NCI-H2107 (cell line): ENCODE measurements at places on chromosomes 6 and 20.

DNA sequence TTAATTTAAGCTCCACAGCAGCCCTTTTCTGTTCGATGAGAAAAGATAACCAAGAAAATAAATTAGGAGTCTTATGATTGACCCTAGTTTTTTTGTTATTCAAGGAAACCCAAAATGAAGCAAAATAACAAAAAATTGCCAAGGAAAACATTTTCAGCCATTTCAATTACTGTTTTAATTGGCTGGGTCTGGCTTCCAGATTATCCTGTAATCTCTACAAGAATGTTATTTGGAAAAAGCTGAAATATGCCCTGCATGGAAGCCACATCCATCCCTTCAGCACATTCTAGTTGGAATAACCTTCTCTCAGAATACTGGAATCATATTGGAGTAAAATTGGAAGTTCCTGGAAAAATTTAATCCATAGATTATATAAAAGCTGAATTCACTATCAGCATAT is 191.1 kb upstream of the CCN2 start:
- DNase-seq: no peak

GRCh38 chr6:38528196-38528965 is 111.3 kb downstream of the BTBD9 start:
- DNase-seq: no peak

- no peak for DNase-seq
Observed at GRCh38 chr6:155349956-155350355, 35.7 kb upstream of the TFB1M start.

DNA sequence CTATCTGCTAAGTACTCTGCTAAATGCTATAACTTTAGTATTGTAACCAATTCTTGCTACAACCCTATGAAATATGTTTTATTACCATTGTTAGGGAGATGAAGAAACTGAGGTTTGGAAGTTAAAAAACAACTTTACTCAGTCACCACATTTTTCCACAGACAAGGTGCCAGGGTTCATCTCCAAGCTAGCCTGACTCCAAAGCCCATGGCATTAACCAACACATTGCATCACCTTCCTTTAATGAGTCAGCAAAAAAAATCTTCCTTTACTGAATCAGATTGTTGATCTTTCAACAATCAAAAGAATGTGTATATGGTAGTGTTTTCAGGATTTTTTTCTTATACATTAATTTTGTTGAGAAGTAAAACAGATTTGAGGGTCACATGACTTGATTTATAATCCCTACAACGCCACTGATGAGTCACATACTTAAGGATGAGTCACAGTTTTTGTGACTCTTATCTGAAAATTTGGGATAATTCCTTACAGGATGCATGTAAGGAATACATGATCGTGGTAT is 41.5 kb downstream of the MAN1A1 start:
- no peak for DNase-seq

- no peak for DNase-seq
Observed at GRCh38 chr6:129539032-129539431, 170.9 kb downstream of the ARHGAP18 start.

GRCh38 chr20:17097603-17098002 is 129.2 kb upstream of the PCSK2 start:
- no peak for DNase-seq

GRCh38 chr6:14017626-14018475 is 93.1 kb downstream of the RNF182 start:
- no peak for DNase-seq

GRCh38 chr20:59821201-59821600 is 112.2 kb downstream of the SYCP2 start:
- DNase-seq: no peak

GRCh38 chr20:33839591-33839990 is 28.4 kb downstream of the CHMP4B start:
- no peak for DNase-seq

GRCh38 chr20:51484141-51484815 is 58.2 kb downstream of the NFATC2 start:
- DNase-seq: no peak

- no peak for DNase-seq
Observed at GRCh38 chr20:44146272-44146671, 40.7 kb downstream of the JPH2 start.

- no peak for DNase-seq
Observed at GRCh38 chr20:1671891-1672669, 14.5 kb upstream of the SIRPG start.

DNA sequence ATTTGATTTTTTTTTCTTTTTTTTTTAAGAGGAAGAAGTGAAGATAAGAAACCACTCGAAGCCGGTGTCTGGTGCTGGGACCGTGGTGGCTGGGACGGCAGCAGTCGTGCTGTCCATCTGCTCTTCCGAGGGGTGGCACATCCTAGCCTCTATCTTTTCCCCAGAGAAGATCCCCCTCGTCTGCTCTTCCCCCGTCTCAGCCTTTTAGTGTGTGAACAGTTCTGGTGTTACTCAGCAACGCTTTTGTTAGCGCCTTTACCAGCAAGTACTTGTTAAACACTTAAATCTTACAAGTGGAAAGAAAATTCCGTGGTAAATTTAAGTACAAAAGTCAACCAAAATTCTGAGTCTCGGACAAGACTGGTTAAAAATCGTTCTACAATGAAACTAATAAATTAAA is 90.1 kb downstream of the RSPH3 start:
- no peak for DNase-seq

DNA sequence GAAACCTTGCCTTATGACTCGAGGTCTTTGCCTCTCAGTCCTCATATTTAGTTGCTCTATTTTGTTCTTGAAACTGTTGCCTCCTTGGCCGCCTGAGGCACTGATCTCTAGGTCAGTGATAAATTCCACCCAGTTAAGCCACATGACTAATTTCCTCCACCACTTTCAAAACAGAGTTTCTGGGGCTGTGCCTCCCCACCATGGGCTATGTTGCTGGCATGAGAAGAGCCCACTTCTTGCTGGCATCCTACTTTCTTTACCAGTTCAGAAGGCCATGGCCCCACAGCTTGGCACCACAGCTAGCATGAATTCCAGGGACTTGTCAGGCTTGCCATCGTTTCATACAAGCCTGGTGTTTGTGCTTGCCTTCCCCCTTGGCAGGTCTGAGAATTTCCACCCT is 361.4 kb upstream of the JAG1 start:
- no peak for DNase-seq

- no peak for DNase-seq
Observed at GRCh38 chr20:60306551-60306950, 348.3 kb downstream of the CDH26 start.

GRCh38 chr6:152441902-152442301 is 195.3 kb downstream of the SYNE1 start:
- no peak for DNase-seq

- no peak for DNase-seq
Observed at GRCh38 chr6:52328303-52328662, 33.7 kb upstream of the PAQR8 start.

GRCh38 chr6:18561037-18561750 is 174.0 kb downstream of the RNF144B start:
- DNase-seq: no peak

GRCh38 chr6:39941820-39942219 is 7.6 kb upstream of the MOCS1 start:
- no peak for DNase-seq

- no peak for DNase-seq
Observed at GRCh38 chr20:835608-836045, 2.1 kb downstream of the FAM110A start.

GRCh38 chr6:108581932-108582475 is 21.3 kb downstream of the FOXO3 start:
- no peak for DNase-seq

DNA sequence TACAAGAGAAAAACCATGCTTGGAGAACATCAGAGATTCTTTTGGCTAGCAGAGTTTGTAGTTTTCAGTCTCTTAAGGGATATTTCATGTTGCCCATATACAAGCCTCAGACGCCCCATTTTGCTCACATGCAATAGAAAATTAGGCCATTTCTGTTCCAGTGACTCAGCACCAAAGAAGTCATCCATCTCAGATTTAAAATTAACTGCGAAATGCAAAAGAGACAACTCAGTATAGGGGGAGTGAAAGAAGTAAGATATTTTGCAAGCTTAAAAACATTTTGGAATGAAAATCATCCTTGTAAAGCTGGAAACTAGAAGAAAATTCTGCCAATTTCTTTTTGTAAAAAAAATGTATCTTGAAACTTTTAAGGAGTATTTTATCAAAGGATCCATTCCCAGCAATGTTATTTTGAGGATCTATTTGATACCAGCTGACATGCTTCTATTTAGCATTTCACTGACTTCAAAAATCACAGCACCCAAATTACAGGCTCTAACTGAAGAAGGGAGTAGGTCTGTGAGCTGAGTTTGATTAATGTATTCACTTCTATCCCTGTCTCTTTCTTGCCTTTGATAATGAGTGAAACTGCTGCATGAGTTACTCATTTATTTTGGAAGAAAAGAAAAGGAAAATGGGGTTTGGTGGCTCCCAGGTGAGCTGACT is 223.7 kb upstream of the SULF2 start:
- no peak for DNase-seq

DNA sequence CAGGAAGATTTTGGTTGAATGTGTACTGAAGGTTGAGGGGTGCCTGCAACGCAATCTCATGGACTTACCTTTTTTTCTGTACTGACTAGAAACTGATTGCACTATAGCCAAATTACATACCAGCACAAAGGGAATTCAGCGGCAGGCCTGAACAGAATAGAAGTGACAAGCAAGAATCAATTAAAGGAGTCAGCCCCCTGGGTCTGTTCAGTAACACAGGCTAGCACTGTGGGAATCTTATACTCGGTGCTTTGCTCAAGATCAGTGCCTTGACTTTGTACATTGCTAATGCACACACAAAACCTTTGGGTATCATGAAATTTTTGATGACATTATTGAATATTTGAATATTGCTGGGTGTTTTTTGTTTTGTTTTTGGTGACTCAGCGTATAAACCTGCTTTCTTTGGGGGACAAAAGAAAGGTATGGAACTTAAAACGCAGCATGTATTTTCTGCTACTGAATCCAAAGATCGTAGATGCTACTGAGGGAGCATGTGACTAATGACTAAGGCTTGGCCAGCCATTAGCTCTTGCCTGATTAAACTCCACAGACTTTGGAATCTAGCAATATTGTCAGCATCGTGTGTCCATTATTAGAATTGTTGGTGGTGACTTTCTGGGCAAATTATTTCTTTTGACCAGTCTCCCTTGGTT is 236.6 kb downstream of the ARID1B start:
- no peak for DNase-seq

GRCh38 chr20:38673725-38674091 is 50.6 kb upstream of the SLC32A1 start:
- no peak for DNase-seq

DNA sequence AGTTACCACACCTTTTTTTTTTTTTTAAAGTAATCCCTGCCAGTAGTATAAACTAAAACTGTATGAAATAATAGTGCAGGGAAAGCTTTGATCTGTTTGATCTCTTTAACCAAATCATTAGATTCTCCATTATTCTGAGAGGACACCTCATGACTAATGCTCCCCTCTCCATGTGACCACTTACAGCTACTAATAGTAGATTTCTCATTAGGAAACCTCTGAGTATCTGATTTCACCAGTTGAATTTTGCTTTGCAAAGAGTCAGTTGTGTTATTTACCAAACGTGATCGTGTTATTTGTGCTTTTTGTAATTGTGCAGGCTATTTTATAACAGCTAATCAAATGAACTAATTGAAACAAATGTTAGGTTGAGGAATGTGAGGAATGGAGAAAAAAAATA is 12.5 kb downstream of the CASP8AP2 start:
- DNase-seq: no peak

DNA sequence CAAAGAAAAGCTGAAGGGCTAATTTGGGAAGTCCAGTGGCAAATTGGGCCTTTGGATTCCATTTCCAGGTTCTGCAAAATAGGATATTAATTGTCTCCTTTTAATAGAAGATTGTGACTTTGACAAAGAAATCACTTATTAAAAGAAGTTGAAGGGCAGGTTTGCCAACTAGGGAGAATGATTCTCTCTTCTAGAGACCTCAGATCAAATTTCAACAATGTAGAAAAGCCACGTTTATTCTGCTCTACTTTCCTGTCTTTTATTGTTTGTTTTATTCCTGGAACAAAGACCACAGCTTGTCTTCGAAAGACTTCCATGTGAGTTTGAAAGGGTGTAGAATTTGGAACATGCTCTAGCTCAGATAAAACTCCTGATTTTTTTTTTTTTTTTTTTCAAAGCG is 65.5 kb upstream of the PRL start:
- DNase-seq: no peak

DNA sequence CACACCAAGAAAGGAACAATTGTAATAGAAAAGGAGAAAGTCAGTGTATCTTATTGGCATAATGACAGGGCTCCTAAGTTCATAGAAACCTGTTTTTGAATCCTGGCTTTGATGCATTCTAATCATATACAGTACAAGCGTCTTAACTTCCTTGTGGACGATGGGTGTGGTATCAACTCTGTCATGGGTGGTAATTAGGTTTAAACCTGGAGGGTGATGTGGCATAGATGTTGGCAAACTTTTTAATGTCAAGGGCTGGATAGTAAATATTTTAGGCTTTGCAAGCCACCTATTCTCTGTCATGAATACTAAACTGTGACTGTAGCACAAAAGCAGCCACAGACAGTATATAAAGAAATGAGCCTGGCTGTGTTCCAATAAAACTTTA is 138.7 kb upstream of the EDN1 start:
- DNase-seq: no peak

DNA sequence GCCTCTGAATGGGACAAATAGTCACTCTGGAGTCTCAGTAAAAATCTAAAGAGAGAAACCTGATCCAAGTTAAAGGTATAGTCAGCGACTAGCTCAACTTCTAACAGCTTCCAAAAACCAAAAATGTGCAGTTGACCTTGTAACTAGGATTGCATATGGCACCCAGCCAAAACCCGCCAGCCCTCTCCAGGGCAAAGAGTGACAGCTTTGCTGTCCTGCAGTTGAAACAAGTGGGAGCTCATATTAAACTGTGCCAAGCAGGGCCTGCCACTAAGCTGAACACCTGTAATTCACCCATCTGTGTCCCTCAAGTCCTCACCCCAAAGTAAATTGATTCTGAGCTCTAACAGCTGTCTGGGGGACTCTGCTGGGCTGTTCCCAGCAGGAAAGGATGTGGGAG is 695.3 kb downstream of the MAFB start:
- DNase-seq: no peak

DNA sequence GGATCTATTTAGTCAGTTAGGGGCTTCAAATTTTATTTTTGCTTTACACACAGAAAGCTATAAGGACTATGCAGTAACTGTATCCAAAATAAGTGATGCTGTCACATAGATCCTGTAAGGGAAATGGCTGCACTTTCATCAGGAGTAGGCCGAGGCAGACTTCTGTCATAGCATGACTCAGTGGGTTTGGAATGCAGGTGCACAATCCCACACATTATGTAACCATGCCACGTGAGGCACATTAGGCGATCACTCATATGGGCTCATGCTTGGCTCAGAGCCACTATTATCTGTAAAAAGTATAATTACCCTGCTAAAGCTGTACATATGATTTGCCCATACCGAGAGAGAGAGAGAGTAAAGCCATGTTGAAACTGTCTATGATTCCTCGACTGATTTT is 1189.4 kb upstream of the EYS start:
- DNase-seq: no peak

GRCh38 chr20:17956099-17956685 is 12.4 kb downstream of the SNX5 start:
- DNase-seq: no peak

- DNase-seq: no peak
Observed at GRCh38 chr6:4589295-4589694, 186.9 kb upstream of the CDYL start.
